Urothelium cell line (cell line): ENCODE measurements at places on chromosomes 3 and 15.

- DNase-seq, result no peak
Observed at GRCh38 chr15:81037952-81038743, 37.4 kb downstream of the TLNRD1 start.

GRCh38 chr3:10976770-10977169 lies 15.8 kb upstream of the SLC6A1 start:
- no peak for DNase-seq

GRCh38 chr15:52243286-52243685 lies 52.1 kb upstream of the GNB5 start:
- DNase-seq, result no peak

DNA sequence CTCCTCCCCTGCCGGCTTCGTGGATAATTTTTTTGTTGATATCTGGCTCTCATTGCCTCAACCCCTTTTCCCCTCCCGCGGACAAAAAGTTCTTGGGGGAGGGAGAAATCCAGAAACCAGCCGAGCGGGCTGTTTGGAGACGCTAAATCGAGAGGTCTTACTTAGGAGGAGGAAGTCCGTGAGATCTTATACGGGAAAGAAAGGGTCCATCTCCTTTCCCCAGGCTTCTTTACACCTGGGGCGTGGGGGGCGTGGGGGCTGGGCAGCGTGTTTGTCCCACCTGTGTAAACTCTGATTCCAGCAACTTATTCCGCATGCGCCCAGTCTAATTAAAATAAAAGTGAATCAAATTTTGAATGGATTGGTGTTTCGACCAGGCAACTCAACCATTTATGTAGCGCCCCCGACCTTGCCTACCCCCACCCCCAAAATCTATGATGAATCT lies 364 bp upstream of the CADPS start:
- DNase-seq, result no peak

DNA sequence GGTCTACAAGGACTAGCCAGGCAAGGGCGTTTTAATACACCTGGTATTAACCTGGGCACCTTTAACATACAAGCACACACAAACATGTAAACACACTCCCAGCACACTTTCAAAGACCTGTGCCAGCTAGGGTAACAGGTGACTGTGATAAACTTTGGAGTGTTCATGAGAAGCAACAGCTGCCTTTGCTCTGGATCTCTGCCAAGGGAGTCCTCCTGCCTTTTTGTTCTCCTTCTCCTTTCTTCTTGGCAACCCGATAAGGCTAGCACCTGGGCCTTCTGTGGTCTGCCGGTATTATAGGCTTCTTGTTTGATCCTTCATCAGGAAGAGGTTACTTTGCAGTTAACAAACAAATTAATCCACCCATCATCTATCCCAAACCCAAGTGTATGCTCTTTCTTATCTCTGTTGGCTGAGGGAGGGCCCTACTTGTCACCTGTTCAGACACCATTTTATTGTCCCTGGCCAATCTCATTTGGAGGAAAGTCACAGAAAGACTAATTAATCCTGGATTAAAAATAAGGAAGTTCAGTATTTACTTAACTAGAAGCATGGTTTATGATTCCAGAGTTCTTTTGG lies at the start of gene RETNLB:
Gene RETNLB, minus strand, starts transcription at position 7 of the 579 bp plus-strand sequence. CDS start 225 bp downstream, outside the sequence.
- no peak for DNase-seq
